Midbrain (tissue), 1 donor: ENCODE measurements at places on chromosomes 2 and 18.
A peak's percentile ranks its signal among the peaks of the same experiment; 100 is the strongest.

DNA sequence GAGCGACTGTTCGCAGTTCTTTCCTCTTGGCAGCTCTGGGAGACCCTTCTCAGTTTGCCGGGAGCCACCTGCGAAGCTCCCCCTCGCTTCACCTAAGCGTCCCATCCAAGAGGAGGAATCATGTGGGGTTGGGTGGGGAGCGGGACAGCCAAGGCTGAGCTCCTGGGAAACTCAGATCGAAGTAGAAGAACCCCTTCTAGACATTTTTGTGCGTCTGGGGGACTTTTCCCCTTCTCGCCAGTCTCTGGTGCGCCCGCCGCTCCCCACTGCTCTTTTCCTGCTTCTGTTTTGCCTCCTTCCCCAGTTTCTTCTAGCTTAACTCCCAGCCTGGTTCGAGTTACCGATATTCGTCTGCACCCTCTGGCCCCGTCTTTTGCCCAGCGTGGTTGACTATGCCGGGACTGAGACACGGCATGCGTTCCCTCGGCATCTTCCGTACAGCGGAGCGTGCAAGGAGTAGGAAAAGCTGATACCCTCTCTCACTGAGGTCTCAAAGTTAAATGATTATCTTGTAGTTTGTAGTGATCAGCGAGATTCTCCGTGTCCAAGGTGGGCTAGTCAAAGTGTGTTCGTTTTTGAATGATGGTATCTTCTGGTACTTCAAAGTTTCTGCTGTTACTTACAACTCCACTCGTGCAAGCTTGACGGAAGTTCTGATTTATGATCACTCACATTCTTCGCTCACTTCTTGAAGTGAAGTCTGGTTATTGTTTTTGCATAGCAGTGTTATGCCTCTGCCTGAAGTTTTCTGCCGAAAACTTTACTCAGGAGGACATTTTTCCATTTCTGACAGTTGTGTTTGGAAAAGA is 664 bp downstream of the CAMKMT start:
- DNase-seq: peak; percentile 27

GRCh38 chr18:42184685-42185477 is 229.8 kb downstream of the PIK3C3 start:
- no peak for DNase-seq

DNA sequence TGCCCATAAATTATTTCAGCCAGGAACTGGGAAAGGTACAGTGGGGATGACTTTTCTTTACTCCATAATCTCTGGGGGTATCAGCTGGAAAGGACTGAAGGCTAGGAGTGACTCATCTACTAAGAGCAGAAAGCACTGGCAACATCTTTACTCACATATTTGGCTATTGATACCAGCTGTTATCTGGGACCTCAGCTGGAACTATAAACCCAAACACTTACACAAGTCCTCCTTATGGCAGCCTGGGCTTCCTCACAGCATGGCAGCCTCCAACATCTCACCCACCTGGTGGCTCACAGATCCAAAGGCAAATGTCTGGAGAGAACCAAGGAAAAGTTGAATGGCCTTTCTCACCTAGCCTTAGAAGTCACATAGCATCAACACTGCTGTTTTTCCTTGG is 379.0 kb upstream of the RND3 start:
- no peak for DNase-seq

GRCh38 chr2:100819370-100820272 is at the start of gene NPAS2:
Gene NPAS2, plus strand, starts transcription at chr2:100820139. Its CDS starts 84,616 bp downstream, at chr2:100904755.
- DNase-seq: peak; percentile 16

DNA sequence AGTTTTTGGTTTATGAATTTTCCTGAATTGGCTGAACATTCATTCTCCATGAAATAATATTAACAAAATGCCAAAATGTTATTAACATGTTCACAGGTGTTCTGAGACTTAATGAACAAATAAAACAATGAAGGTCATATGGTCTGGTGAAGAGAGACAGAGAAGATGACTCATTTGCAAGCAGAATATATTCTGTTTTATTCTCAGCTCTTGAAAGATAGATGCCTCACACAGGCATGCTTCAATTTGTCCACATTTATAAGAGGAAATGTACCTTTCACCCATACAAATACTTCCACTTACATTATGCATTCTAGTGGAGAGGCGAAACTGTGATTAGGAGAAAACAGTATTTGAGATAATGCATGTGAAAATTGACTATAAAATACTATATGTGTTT is 75.4 kb upstream of the PGAP1 start:
- DNase-seq: no peak

GRCh38 chr18:76452357-76452756 is 42.7 kb downstream of the ZNF516 start:
- no peak for DNase-seq

- DNase-seq: no peak
These were observed 515.7 kb upstream of the HS6ST1 start for GRCh38 chr2:128834207-128834879.
